ENCODE measurements at places on chromosomes 1 and 21.

DNA sequence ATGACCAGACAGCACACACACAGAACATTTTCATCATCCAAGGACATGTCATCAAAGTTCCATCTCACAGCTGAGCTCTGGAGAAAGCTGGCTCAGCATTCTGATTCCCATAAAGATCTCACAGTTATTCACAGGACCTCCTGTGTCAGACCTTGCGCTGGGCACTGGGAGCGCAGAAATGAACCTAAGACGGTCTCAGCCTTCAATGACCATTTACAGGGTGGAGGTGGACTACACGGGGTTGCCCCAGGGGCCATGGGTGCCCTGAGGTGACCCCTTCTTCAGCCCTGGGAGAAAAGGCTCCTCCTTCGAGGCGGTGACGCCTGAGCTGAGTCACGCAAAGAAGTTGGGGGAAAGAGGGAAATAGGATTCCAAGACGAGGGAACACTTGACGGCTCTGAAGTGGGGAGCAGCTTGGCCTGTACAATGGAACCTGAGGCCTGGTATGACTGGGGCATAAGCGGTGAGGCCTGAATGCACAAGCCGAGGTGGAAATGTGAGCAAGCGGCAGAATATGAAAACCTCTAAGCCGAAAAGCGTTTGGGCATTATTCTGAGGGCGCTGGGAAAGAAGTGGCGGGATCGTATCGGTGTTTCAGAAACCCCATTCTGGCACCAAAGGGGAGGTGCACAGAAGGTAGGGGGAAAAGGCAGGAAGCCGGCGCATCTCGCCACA lies 797 bp downstream of the CC2D1B start:
- DNase-seq: peak; percentile 82

- DNase-seq: peak; percentile 82
Measured at GRCh38 chr21:39452207-39452969, 618 bp downstream of the SH3BGR start.

DNA sequence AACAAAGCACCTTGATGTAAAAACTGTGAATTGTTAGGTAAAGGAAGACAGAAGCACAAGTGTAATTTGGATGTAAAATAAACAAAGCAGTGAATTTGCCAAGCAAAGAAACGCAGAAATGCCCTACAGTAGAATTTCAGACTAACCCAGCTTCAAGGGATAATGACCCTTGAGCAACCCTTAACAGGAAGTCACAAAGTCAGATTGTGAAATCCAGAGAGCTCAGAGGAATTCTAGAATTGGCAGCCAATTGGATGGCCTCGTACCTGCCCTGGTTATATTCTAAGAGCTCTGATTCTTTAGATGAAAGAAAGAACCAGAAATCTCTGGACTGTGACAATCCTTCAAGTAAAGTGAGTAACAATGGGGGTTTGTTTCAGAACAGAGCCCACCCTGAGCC lies 152.7 kb upstream of the CHRM3 start:
- DNase-seq: no peak

GRCh38 chr1:38773483-38773882 lies 86.1 kb downstream of the RRAGC start:
- no peak for DNase-seq

DNA sequence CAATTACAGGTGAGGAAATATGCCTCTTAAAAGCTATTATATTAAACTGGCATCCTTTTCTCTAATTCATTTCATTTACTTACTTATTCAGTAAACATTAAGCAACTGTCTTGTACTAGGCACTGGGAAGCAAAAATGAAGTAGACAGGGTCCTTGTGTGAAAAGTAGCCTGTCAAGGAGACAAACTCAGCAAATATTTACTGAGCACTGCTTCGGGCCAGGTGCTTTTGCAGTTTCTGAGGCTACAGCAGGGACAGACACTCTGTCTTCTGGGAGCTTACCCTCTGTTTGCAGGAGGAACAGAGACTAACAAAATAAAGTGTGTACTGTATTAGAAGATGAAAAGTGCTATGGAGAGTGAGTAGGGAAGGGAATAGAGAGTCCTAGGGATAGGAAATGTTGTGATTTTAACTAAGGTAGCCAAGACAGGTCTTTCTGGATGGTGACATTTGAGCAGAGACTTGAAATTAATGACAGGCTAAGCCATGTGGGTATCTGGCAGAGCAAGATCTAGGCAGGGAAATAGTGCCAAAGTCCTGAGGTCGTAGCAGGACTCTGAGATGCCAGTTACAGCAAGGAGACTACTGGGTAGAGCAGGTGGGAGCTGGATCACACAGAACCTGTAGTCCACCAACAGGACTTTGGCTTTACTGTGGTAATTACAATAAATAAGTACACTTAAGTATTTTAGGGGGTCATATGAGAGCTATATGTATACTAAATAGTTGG lies 133.0 kb downstream of the ITSN1 start:
- DNase-seq: no peak

DNA sequence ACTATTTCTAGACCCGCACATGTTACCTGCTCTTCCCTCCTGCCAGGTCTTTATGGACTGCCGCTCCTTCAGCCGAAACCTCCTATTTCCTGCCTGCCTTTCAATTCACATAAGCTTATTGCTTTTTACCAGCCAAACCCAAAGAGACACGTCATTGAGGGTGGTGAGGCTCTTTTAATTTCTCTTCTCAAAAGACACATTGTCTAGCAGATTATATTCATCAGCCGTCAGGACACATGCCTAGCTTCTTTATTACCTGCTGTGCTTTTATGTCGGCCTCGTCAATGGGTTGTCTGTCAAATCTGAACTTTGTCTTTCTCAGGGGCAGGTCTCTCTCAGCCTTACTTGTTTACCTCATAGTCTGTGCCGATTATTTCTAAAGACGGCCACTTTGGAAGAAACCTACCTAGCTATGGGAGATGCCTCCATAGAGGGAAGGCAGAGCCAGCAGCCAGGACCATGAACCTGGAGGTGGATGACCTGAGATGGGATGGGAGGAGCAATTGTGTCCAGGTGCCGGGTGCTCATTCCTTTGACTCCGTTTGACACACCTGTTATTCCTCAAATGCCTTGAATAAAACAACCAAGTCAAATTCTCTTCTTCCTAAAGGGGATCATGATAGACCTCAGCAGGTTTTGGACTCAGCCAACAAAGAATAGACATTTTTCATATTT lies 42.0 kb downstream of the ZBTB18 start:
- DNase-seq: peak; percentile 2

DNA sequence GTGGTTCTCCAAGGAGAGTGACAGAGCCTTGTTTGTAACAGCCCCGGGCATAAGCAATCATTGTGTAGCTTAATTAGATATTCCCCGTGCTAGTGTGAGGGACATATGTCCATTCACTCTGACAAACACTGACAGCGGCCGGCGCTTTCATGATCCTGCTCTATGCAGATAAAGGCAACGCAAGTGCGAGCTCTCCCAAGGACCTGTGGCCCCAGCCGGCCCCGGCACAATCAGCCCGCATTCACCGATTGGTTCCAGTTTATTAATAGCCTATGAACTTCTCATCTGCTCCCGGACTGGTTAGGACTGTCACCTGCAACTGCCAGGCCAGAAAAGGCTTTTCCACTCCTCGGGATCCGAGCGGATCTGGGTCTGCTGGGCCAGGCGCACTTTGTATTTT lies 18.0 kb upstream of the OLIG1 start:
- no peak for DNase-seq

DNA sequence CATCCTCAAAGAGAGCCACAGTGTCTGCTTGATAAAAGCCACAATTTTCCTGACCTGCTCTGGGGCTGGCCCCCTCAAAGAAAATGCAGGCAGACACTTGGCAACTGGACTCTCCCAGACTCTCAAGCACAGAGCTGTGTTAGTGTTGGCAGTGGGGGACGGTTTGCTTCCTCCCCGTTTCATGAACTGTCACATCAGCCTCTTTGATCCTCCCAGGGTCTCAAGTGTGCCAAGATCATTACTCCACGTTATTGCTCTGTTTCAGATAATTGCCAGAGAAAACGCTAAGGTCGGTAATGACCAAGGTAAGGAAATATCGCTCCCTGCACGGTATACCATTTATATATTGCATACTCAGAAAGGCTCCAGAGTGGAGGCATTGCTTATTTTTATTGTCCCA lies 138.8 kb downstream of the NTMT2 start:
- DNase-seq: no peak

DNA sequence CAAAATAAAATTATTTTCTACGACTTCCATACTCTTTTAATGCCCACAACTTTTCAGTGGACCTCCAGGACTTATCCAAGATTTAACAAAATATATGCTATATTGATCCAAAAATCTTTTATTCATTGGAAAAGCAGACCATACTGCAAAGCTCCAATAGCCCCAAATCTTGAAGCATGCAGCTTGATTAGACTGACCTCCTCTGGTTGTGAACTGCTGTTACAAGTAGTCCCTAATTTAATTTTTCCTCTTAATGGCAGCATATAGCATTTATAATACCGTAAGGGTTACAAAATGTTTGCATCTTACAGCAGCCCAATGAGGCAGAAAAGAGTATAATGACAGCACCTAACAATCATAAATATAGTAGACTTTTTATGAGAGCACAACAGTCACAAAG lies 49.8 kb downstream of the TPR start:
- DNase-seq: peak; percentile 60

DNA sequence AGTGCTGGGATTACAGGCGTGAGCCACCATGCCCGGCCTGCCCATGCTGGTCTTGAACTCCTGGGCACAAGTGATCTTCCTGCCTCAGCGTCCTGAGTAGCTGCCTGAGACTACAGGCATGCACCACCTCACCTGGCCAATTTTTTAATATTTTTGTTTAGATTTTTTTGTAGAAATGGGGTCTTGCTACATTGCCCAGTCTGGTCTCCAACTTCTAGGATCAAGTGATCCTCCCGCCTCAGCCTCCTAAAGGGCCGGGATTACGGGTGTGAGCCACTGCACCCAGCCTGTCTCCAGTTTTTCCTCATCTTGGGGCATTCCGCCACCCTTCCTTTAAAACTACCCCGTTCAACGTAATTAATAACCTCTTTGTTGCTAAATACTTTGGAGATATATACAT lies 7.4 kb downstream of the PMF1 start:
- no peak for DNase-seq

- no peak for DNase-seq
Measured at GRCh38 chr1:233672732-233673131, 58.8 kb downstream of the KCNK1 start.

All from GM23248 (cell line).